ENCODE measurements at places on chromosomes 3 and 15. TPM values are rescaled to one million over a fixed set of nuclear protein-coding genes. Genes with fewer than 3 reads are reported as not detected.

- DNase-seq, result peak; percentile 84
Measured at GRCh38 chr3:177050501-177051237, 146.6 kb downstream of the TBL1XR1 start.

DNA sequence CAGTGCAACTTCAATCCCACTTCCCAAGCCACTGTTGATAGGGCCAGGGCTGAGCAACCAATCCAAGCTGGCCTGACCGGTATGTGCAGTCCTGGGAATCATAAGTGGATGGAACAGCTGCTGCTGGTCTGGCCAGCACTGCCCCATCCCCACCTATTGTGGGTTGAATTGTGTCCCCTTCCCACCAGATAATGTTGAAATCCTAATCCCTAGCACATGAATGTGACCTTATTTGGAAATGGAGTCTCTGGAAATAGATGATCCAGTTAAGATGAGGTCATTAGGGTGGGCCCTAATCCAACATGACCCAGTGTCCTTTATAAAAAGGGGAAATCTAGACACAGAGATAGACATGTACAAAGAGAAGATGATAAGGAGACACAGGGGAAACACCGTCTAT is 13.7 kb upstream of the PDIA5 start:
- DNase-seq, result no peak

- no peak for DNase-seq
Measured at GRCh38 chr3:11430624-11431023, 158.4 kb downstream of the ATG7 start.

DNA sequence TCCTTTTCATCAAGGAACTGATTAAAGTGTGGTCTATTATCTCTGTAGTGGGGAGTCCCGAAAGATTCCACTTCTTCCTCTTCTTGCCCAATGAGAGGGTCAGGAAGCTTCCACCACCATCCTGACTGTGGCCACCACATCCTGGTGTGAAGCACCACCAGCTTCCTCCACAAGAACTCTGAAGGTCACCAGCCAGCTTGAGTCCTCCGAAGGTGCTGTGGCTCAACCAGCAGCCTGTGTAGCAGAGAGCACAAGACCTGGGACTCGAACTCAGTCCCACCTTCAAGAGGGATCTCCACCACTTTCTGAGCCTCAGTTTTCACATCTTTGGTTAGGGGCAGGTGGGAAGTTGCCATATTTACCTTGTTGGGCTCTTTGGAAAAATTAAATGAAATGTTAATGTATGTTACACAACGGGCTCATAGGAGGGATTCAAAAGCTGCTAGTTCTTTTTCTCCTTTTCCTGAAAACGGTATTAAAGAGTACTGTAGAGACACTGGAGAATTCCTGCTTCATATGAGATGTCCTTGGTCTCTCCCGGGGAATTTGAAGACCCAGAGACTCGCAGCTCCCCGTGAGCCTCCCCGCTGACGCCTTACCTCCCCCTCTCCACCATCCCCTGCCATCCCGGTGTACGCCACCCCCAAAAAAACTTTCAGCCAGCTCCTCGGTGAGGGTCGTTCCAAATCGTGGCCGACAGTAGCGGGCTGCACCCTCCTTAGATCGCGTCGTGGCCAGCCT is 816 bp upstream of the ACAN start:
- DNase-seq, result no peak

GRCh38 chr15:29692527-29692926 is 129.7 kb downstream of the TJP1 start:
- DNase-seq, result no peak

CERS3 gene
- total RNA-seq, result not detected

GRCh38 chr3:111729087-111729846 is 129.8 kb upstream of the PHLDB2 start:
- DNase-seq, result peak; percentile 48

- DNase-seq, result no peak
Measured at GRCh38 chr3:155553780-155554179, 191.1 kb downstream of the PLCH1 start.

- DNase-seq, result no peak
Measured at GRCh38 chr15:76328958-76329357, 7.6 kb upstream of the ISL2 start.

DNA sequence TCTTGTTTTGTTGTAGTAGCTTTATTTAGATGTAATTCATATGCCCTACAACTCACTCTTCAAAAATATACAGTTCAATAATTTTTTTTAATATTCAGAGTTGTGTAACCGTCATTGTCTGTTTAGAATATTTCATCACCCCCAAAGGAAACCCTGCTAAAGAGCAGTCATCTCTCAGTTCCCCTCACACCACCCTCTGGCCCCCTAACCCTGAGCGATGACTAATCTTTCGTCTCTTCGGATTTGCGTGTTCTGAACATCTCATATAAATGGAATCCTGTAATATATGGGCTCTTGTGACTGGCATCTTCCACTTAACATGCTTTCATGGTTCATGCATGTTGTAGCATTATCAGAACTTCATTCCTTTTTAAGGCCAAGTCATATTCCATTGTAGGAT is 183.8 kb downstream of the ATG7 start:
- no peak for DNase-seq

IL17RB gene
- not detected for total RNA-seq

ITIH1 gene
- total RNA-seq, result not detected

DNA sequence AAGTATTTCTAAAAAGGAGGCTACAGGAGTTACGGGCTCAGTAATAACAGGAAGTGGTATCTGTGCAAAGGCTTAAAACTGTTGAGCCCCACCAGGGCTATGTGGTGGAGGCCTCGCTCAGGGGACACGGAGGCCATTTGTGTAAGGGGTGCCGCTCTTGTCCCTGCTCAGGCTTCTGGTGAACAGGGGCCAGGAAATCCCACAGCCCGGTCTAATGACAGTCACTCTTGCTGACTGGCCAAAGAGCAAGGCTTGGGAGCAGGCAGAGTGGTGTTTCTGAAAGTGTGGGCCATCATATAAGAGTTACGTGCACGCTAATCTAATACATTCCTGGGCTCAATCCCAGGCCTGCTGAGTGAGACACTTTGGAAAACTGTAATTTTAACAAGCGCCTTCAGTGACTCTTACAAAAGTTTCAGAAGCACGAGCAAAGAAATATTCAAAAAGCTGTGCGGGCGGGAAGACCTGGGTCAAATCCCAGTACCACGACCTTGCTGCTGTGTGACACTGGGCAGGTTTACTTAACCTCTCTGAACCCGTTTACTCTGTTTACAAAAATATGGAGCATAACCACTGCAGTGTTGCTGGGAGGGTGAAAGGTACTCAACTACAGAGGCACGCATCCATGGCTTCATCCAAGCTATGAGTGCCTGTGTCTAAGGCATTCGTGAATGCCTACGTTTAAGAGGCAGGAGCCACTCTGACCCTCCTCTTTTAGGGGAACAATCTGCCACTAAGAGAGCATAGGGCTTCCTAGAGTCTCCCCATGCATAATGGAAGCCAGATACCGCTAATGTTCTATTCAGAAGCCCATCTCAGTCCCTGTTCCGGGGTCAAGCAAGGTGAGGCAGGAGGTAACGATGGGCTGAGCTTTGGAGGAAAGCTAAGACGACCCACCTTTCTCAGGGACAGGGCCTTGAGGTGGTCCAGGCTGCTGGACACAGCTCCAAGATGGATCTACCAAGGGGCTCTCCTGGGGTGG is 2.0 kb downstream of the ATP10A start:
- DNase-seq, result no peak

GRCh38 chr15:57343048-57343447 is 33.3 kb upstream of the CGNL1 start:
- DNase-seq, result no peak

GRCh38 chr3:194267744-194268653 is 83.1 kb downstream of the CPN2 start:
- no peak for DNase-seq

- no peak for DNase-seq
Measured at GRCh38 chr3:59401924-59402323, 352.1 kb upstream of the CFAP20DC start.

DIPK2A gene
- total RNA-seq, result 41.9 TPM

- DNase-seq, result no peak
Measured at GRCh38 chr15:51313074-51313393, 25.4 kb downstream of the CYP19A1 start.

TRANK1 gene
- total RNA-seq, result 123 TPM

DNA sequence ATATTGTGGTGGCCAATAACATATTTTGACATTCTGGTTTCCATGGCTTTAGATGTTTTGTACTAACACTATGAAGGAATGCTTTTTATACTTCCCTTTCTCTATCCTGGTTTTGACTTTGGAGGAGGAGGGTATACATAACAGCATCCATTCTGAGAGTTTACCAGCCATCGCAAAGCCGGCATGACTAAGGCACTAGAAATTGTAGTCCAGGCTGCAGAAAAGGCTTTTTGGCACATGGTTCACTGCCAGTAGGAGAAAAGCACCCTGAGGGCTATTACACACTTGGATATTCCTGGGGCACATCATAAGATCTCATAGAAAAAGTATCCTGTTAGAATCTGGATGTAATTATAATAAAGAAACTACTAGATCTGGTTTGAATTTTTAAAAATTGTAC is 101.8 kb downstream of the STT3B start:
- DNase-seq, result no peak

- DNase-seq, result peak; percentile 55
Measured at GRCh38 chr3:126081618-126082361, 2.1 kb downstream of the SLC41A3 start.

DNA sequence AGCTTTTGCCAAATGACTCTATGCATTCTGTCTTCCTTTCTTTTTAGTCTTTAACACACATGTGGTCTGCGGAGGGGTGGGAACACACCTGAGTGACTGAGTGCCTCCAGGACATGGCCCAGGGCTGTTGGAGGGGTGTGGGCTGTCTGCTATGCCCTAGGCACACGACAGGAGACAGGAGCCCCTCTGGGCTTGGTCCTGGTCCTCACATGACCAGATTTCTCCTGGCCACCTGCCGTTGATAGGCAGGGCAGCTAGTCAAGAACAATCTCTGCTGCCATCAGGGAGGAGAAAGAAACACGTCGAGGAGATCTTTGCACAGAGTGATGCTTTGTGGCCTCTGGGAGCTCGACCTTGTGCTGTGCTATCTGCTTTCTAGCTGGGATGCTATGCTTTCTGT is 176.6 kb downstream of the KLF13 start:
- DNase-seq, result no peak

DNA sequence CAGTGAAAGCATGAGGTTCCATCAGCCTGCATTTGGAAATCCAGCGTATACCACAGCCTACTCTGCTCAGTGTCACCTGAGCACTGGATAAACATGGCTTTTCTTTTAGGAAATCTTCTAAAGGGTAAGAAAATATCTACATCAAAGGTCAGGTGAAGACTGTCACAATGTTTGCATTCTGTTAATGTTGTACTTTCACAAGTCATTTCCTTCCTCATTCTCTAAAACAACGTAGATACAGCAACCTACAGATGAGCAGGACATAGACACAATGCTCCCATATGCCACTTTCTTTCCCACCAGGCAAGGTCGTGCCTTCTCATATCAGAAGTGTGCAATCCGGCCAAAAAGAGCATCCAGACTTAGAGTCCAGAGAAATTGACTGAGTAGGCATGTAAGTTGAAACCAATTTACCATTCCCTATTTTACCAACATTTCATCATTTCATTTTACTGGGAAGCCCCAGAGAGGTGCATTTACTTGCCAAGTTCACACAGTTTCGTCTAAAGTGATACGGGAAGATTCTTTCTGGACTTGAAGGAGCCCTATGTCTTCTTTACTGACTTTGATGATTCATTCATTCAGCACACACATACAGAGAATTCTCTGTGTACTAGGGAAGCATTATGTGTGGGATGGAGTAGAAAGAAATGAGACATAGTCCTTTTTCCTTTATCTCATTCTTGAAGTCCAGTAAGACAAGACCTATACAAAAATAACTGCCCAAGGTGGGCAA is 30.6 kb upstream of the LPP start:
- peak; percentile 81 for DNase-seq

DNA sequence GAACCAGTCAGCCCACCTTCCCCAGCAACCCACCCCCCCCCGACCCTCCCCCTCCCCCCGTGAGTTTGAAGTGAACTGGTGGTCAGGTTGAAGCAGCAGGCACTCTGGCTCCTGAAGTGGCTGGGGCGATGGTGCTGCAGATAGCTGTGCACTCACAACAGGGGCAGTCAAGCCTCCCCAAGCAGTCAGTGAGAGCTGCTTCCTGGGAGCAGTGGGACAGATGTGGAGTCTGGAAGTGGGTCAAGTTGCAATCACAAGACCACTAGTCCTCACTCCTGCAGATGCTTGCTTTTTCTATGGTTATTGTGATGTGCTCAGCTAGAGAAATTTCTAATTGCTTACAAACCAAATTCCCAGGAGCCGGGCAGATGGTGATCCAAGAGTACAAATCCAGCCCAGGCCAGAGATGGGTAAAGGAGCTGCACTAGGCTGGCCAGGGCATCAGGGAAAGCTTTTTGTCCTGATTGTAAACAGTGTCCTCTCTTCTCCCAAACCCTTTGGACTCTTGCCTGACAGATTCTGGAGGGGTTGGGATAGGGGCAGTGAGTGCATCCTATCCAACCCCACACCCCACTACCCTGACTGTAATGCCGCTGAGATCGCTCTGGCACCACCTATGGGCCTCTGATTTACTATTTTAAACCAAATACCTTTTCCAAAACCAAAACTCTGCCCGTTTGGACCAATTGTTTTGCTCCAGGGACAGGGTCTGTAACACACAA is 9.8 kb upstream of the CLPX start:
- no peak for DNase-seq

- peak; percentile 82 for DNase-seq
Measured at GRCh38 chr3:72134989-72135451, 350.1 kb upstream of the PROK2 start.

CA12 gene
- not detected for total RNA-seq

- no peak for DNase-seq
Measured at GRCh38 chr3:188090620-188091309, 63.2 kb upstream of the LPP start.
